ENCODE measurements at places on chromosomes 7 and 10.

DNA sequence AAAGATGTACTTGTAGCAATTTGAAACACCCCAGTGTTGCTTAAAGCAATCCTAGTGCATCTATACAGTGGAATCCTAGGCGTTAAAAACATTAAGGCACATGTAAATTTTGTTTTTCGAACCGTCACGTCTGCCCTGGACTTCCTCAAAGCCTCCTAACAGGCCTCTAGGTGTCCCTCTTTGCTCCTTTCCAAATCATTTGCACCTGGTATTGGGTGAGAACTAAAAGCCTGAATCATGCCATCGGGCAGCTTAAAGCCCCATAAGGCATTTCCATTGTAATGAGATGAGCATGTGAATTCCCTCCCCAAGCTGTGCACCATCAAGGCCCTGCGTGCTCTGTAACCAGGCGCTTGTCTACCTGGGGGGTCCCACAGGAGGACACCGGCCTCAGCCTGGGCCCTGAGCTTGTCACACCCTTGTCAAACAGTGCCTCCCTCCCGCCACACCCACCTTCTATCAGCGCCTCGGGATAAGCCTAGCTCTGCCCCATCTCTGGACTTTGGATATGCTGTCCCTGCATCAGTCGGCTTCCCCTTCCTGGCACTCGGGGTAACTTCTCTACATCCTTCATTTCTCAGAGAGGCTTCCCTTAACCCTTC, 89.2 kb downstream of the WDR11 start:
- DNase-seq, result no peak

DNA sequence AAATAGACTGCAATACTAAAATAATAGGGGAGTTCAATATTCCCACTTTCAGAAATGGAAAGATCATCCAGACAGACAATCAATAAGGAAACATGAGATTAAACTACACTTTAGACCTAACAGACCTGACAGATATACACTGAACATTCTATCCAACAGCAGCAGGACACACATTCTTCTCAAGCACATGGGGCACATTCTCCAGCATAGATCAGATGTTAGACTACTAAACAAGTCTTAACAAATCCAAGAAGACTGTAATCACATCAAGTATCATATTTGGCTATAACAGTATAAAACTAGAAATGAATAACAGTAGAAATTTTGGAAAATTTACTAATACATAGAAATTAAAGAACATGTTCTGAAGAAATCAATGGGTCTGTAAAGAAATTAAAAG, 458.9 kb upstream of the ANKRD30A start:
- DNase-seq, result no peak

DNA sequence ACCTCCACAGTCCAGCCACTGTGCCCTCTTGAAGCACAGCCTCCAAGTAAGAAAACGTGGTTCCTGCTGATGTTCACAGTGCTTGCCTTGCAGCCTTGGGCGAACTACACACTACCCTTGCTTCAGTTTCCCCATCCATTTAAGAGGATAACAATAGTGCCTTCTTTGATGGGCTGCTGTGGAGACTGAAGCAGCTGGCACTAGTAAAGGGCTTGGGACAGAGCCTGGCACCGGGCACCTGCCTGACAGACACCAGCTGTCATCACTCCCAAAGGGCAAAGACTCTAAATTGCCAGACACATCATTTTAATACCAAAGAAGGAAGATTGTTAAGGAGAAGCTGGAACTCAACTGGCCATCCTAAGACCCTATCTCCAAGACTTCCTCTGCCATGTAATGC, 3.1 kb upstream of the C10orf90 start:
- DNase-seq, result no peak

GRCh38 chr7:158315881-158316280, 271.7 kb downstream of the PTPRN2 start:
- DNase-seq, result no peak

- no peak for DNase-seq
These were observed 18.5 kb downstream of the ARMC10 start for GRCh38 chr7:103093429-103093828.

DNA sequence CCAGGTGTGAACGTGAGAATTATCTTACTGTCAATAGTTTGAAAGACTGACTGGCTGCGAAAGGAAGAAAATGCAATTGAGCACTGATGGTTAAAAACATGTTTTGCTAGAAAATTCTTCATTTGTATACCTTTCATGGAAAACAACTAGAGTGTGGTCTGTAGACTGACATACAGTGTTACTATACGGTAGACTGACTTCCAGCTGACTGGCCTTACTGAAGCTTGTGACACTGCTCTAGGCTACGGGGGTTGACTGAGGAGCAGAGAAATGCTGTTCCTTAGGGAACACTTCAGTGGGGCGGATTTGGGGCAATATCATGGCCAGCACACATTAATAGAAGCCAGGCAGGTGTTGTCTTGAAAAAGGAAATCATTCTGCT, 25.9 kb upstream of the DDC start:
- DNase-seq, result no peak

- no peak for DNase-seq
These were observed 21.2 kb upstream of the ENO4 start for GRCh38 chr10:116828116-116828515.

GRCh38 chr7:154861589-154861988, 141.3 kb downstream of the PAXIP1 start:
- no peak for DNase-seq

- no peak for DNase-seq
These were observed 5.5 kb upstream of the CTBP2 start for GRCh38 chr10:125165584-125166573.
